ENCODE measurements at places on chromosomes 1 and 21. TPM values are rescaled to one million over a fixed set of nuclear protein-coding genes. Genes with fewer than 3 reads are reported as not detected.

DNA sequence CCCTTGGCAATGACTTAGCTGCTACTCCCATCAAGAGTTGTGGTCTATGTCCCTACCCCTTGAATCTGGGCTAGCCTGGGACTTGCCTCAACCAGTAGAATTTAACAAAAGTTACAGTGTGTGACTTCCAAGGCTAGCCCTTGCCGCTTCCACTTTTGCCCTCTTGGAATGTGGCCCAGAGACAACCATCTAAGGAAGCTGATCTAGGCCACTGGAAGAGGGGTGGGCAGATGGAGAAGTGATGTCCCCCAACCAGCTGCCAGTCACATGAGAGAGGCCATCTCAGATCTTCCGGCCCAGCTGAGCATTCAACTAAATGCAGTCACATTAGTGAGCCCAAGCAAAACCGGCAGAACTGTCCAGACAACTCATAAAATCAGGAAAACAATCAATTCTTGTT lies 115.1 kb downstream of the TOMM20 start:
- peaks cover 1% of the 10 kb centered on the region for H3K27me3 ChIP-seq
- H3K27ac ChIP-seq: no peak overlapping the region
- H3K4me3 ChIP-seq: no peak overlapping the region
- no peaks in the 10 kb centered on the region for H3K36me3 ChIP-seq

Gene OR2AK2
- polyA plus RNA-seq: not detected

DNA sequence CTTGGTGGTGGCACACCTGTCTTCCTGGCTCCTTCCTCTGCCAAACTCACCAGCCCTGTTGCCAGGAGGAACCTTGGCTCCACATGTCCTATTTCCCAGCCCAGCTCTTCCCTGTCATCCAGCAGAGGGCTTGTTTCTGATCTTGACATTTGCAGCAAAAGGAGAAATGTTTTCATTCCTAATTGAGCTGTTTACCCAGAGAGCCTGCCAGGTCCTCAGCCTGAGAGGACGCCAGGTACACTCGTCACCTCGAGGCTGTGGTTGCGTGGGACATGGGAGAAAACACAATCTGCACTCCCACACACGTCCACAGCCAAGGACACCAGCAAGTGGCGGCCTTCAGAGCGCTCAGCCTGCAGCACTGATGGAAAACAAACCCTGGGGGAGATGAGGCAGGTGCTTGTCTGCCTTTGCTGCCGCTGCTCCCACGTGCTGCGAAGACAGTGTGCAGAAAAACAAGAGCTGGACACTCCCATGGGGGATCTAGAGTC lies 132.8 kb upstream of the CD34 start:
- H3K27me3 ChIP-seq: no peaks in the 10 kb centered on the region
- no peak for DNase-seq
- H3K4me1 ChIP-seq: peaks cover 5% of the 10 kb centered on the region
- no peak overlapping the region for H3K27ac ChIP-seq
- H3K4me3 ChIP-seq: no peak overlapping the region
- no peaks in the 10 kb centered on the region for H3K36me3 ChIP-seq

Gene CEP350
- polyA plus RNA-seq: 3.1 TPM

Gene PITHD1
- polyA plus RNA-seq: 50.4 TPM

GRCh38 chr1:229856009-229856650 lies 210.9 kb upstream of the GALNT2 start:
- no peak overlapping the region for H3K27ac ChIP-seq
- H3K4me3 ChIP-seq: no peak overlapping the region
- no peaks in the 10 kb centered on the region for H3K36me3 ChIP-seq

- H3K4me3 ChIP-seq: no peak overlapping the region
- H3K27ac ChIP-seq: no peak overlapping the region
- H3K4me1 ChIP-seq: no peaks in the 10 kb centered on the region
Observed at GRCh38 chr1:58883888-58884482, 100.1 kb upstream of the JUN start.

Gene HLX
- 0.17 TPM for polyA plus RNA-seq

Gene FCRL5
- polyA plus RNA-seq: 2.6 TPM

Gene RNU1-2
- polyA plus RNA-seq: under 0.01 TPM

GRCh38 chr1:100721526-100722207 lies 2.1 kb downstream of the VCAM1 start:
- H3K4me3 ChIP-seq: no peak overlapping the region
- H3K27ac ChIP-seq: no peak overlapping the region
- no peak for DNase-seq
- H3K27me3 ChIP-seq: peaks cover 3% of the 10 kb centered on the region
- H3K4me1 ChIP-seq: peaks cover 4% of the 10 kb centered on the region

Gene FCRL2
- polyA plus RNA-seq: not detected

- H3K27me3 ChIP-seq: no peaks in the 10 kb centered on the region
- no peak for DNase-seq
- H3K4me3 ChIP-seq: no peak overlapping the region
Observed at GRCh38 chr1:245411245-245412036, 256.7 kb downstream of the KIF26B start.

Gene RNF220
- 165 TPM for polyA plus RNA-seq

GRCh38 chr21:34889676-34890469 lies 159.2 kb downstream of the RUNX1 start:
- no peak overlapping the region for H3K27ac ChIP-seq
- H3K4me1 ChIP-seq: peaks cover 3% of the 10 kb centered on the region
- DNase-seq: peak; percentile 80
- peaks cover 76% of the 10 kb centered on the region for H3K27me3 ChIP-seq

DNA sequence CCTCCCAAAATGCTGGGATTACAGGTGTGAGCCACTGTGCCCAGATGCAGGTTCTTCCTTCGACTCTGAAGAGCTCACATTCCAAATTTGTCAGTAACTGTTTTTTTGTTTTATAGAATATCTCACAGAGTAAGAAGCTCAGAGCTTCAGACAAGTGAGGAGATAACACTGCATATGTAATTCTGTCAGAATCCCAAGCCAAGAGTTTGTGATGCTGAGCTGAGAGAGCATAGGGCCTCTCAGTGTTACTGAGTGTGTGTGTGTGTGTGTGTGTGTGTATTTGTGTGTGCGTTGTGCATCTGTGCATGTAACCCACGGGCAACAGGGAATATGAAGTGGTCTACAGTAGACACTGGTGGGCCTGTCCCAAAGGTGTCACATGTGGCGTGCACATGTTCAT lies 15.2 kb upstream of the TNR start:
- no peak overlapping the region for H3K27ac ChIP-seq
- no peak overlapping the region for H3K4me3 ChIP-seq
- no peaks in the 10 kb centered on the region for H3K4me1 ChIP-seq
- no peaks in the 10 kb centered on the region for H3K27me3 ChIP-seq
- H3K36me3 ChIP-seq: no peaks in the 10 kb centered on the region

GRCh38 chr1:18632218-18632588 lies 1.6 kb downstream of the PAX7 start:
- peak; percentile 58 for DNase-seq
- H3K27me3 ChIP-seq: peaks cover 98% of the 10 kb centered on the region
- no peaks in the 10 kb centered on the region for H3K36me3 ChIP-seq
- H3K4me3 ChIP-seq: peak overlapping the region; percentile 61
- H3K4me1 ChIP-seq: peaks cover 11% of the 10 kb centered on the region

DNA sequence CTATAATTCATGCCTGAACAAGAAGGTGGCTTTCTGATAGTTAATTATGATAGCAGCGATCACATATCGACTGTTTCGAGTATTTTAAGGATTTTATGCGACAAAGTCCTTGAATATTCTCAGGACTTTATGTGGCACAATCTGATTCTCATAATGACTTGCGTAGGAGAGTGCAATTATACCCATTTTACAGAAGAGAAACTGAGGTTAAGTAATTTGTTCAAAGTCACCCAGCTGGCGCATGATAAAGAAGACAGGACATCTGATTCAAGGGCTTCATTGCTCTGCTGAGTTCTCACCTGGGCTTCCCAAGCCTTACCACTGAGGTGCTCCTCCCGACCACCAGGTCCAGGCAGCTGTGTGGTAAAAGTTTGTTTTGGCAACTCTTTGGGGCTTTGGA lies 1.8 kb downstream of the CRCT1 start:
- no peak overlapping the region for H3K27ac ChIP-seq
- DNase-seq: no peak
- no peaks in the 10 kb centered on the region for H3K27me3 ChIP-seq
- no peak overlapping the region for H3K4me3 ChIP-seq

Gene OR2T11
- not detected for polyA plus RNA-seq

GRCh38 chr1:71657891-71658679 lies 577.2 kb upstream of the ZRANB2 start:
- no peak for DNase-seq
- H3K4me3 ChIP-seq: no peak overlapping the region
- H3K4me1 ChIP-seq: no peaks in the 10 kb centered on the region
- no peak overlapping the region for H3K27ac ChIP-seq
- H3K36me3 ChIP-seq: no peaks in the 10 kb centered on the region

Gene CBS
- 185 TPM for polyA plus RNA-seq

Gene OR10Z1
- polyA plus RNA-seq: not detected

- H3K4me1 ChIP-seq: no peaks in the 10 kb centered on the region
- H3K27me3 ChIP-seq: no peaks in the 10 kb centered on the region
- H3K36me3 ChIP-seq: peaks cover 15% of the 10 kb centered on the region
- no peak overlapping the region for H3K27ac ChIP-seq
- DNase-seq: no peak
Observed at GRCh38 chr1:7971024-7971423, 9.5 kb downstream of the PARK7 start.

DNA sequence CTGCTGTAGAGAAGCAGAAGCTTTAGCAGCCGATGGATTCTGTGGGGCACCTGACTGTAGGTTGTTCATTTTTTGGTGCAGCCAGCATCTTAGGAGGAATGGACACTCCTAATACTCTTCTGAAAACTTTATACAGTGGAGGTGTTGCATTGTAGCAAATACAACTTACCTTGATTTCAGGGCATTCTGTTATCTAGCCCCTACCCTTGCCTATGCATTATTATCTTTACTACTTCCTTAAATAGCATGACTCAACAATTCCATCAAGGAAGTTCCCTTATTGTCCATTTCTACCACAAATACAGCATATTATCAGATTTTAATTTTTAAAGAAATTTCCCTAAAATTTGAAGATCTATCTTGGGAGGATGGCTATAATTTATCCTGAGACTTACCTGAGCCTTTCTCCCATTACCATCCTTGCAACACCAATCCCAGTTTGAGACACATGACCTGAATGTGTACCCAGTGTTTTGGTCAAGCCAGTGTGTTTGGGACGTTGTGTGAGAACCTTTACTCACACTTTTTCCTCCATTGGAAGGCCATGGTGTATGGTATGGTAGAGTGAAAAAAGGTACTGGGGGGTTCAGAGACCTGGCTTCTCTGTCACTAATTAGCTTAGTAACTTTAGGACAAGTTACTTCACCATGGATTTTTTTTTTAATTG lies 9.2 kb downstream of the POU2F1 start:
- H3K36me3 ChIP-seq: no peaks in the 10 kb centered on the region
- H3K27me3 ChIP-seq: no peaks in the 10 kb centered on the region
- H3K4me3 ChIP-seq: no peak overlapping the region
- peaks cover 17% of the 10 kb centered on the region for H3K4me1 ChIP-seq

- H3K4me1 ChIP-seq: no peaks in the 10 kb centered on the region
- no peak overlapping the region for H3K4me3 ChIP-seq
- H3K27me3 ChIP-seq: no peaks in the 10 kb centered on the region
- peak; percentile 37 for DNase-seq
- no peak overlapping the region for H3K27ac ChIP-seq
Observed at GRCh38 chr1:202272103-202272845, 69.5 kb downstream of the UBE2T start.

DNA sequence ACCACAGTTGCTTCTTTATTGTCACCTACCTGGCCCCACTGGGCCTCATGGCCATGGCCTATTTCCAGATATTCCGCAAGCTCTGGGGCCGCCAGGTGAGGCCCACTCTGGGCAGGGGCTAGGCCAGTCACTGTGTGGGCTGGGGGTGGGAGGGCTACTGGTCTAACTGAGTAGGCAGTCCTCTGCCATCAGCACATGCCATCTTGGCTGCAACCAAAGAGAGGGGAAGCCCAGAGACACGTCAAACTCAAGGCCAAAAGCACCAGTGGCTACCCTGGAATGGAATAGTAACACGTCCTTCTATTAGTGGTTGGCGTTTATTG lies 4.0 kb downstream of the HCRTR1 start:
- no peak overlapping the region for H3K27ac ChIP-seq
- H3K4me3 ChIP-seq: no peak overlapping the region
- H3K4me1 ChIP-seq: peaks cover 2% of the 10 kb centered on the region
- DNase-seq: no peak
- peaks cover 13% of the 10 kb centered on the region for H3K27me3 ChIP-seq

Gene EXTL1
- 0.89 TPM for polyA plus RNA-seq

GRCh38 chr1:223411309-223411708 lies 18.1 kb downstream of the CCDC185 start:
- H3K4me3 ChIP-seq: no peak overlapping the region
- no peaks in the 10 kb centered on the region for H3K36me3 ChIP-seq
- H3K27ac ChIP-seq: no peak overlapping the region
- no peak for DNase-seq

- no peaks in the 10 kb centered on the region for H3K36me3 ChIP-seq
- H3K27me3 ChIP-seq: peaks cover 21% of the 10 kb centered on the region
- H3K4me1 ChIP-seq: peaks cover 10% of the 10 kb centered on the region
- no peak for DNase-seq
- H3K27ac ChIP-seq: no peak overlapping the region
Observed at GRCh38 chr1:9289711-9290485, 2.8 kb upstream of the SPSB1 start.

DNA sequence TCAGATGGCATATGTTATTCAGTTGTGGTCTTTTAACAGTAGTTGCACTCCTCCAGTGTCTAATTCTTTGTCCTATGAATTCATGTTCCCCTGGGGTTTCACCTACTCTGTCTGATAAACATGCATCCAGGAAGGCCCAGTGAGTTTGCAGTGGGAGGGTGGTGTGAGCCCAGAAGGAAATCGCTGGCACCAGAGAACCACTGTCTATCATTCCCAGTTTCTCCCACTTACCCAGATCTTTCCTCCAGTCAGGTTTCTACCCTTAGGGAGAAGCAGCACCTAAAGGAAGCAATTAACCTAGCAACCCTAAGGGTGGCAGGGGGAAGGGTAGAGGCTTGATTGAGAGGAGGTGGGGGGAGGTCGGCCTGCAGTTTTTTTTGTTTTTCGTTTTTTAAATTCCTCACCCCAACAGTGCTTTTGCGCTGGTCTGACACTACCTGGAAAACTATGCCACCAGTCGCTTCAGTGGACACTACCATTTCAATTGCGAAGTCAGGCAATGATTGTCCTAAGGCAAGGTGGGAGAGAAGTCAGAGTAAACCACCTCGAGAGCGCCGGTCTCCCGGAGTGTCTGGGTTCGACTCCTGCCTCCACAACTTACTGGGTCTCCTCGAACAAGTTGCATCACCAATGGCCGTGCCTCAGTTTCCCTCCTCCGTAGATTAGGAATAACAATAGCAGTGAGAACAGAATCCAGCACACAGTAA lies 766 bp upstream of the SLC44A3 start:
- peaks cover 3% of the 10 kb centered on the region for H3K4me1 ChIP-seq
- no peak overlapping the region for H3K27ac ChIP-seq
- H3K27me3 ChIP-seq: 0 out of 2 replicates have a peak, but pooled peaks cover 6% of the 10 kb centered on the region
- H3K36me3 ChIP-seq: no peaks in the 10 kb centered on the region
- peak overlapping the region; percentile 53 for H3K4me3 ChIP-seq
